ENCODE measurements at places on chromosomes 4 and X.

DNA sequence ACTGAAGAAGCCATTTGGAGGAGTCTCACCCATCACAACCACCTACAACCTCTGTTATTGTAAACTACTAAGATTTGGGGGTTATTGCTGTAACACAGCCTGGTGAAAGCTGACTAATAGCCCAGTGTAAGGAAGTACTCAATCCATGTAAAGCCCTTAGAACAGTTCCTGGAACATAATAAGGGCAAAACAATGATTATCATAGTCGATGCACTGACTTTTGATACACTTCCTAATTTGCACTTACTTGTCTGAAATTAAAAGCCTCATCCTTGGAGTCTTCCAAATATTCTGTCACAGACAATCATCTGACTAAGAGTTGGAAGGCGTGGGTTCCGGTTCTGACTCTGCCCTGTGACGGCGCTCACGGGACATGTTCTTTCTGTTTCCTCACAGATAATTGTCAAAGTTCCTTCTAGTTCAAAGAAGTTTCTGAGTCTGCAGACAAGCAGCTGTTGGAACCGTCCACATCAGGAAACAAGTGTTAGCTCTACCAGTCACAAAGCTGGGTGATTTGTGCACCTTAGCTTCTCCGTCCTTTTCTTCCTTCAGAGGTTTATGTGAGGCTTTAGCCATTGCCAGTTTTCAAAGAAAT is 33.4 kb upstream of the RASGEF1B start:
- peak; percentile 41 for DNase-seq

- no peak for DNase-seq
Measured at GRCh38 chr4:127469959-127470809, 162.6 kb upstream of the INTU start.

GRCh38 chr4:110073053-110073845 is 125.2 kb downstream of the ELOVL6 start:
- DNase-seq, result no peak

- DNase-seq, result no peak
Measured at GRCh38 chrX:20267931-20268701, 1.4 kb upstream of the RPS6KA3 start.

- DNase-seq, result no peak
Measured at GRCh38 chrX:5672099-5672498, 556.6 kb downstream of the NLGN4X start.

GRCh38 chr4:46316215-46316614 is 73.7 kb downstream of the GABRA2 start:
- DNase-seq, result no peak
